ENCODE measurements at places on chromosomes 1 and 21. TPM values are rescaled to one million over a fixed set of nuclear protein-coding genes. Genes with fewer than 3 reads are reported as not detected.

DNA sequence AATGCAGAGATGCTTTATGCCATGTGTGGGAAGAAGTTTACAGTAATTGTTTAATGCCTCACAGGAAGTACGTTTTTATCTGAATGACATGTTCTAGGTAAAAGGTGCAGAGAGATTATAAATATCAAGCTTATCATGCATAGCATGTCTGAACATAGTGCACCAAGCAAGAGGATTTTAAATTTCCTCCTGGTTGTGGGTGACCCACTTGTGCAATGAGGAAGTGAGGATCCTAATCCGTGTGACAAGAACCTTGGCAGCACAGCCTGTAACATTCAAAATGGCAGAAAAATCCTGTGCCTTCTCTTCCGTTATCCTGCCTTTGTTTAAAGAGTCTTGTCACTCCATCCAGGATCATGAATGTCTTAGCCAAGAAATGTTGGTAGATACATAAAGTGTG is 75.6 kb downstream of the PLA2G4A start:
- DNase-seq, result no peak

DNA sequence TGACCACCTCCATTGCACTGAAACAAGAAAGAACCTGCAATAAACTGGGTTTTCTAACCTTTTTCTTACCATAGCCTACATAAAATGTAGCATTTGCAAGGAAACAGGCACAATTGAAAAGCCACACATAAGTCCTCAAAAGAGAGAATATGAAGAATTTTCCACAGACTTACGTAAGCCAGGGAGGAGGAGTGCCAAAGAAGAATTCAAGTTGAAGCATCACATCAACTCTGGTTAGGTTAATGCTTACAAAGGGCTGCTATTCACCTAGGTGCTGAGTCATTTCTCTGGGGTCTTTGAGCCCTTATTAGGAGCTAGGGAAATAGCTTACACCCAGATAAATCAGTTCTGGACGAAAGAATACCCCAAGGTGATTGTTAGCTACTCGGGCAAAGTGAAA is 9.6 kb downstream of the OSCP1 start:
- DNase-seq, result no peak

- no peak for DNase-seq
Measured at GRCh38 chr1:38084700-38085099, 38.1 kb upstream of the POU3F1 start.

The ADORA3 gene
- not detected for total RNA-seq

DNA sequence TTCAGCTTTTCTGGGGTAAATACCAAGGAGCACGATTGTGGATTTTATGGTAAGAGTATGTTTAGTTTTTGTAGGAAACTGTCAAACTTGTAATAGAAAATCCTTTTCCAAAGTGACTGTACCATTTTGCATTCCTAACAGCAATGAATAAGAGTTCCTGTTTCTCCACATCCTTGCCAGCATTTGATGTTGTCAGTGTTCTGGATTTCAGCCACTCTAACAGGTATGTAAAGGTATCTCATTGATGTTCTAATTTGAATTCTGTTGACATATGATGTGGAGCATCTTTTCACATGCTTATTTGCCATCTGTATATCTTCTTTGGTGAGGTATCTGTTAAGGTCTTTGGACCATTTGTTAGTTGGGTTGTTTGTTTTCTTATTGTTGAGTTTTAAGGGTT is 50.3 kb upstream of the RGS2 start:
- DNase-seq, result no peak

All from activated T-helper 2 cell treated with anti-CD3 and anti-CD28 coated beads, Interferon-gamma antibody, Interleukin-2, Interleukin-4, amounts not matched to agents 10 μg/mL and 5 μg/mL and 100 μg/mL, durations not matched to agents 14 hours and 24 hours and 36 hours (primary cell).